ENCODE measurements at places on chromosomes 3 and 15. TPM values are rescaled to one million over a fixed set of nuclear protein-coding genes. Genes with fewer than 3 reads are reported as not detected.

The CILP gene
- total RNA-seq = 27.8 TPM

The RBMS3 gene
- 31.7 TPM for total RNA-seq

The BLM gene
- total RNA-seq = 1.4 TPM

The TMEM108 gene
- 8.1 TPM for total RNA-seq

The FEZF2 gene
- total RNA-seq = 0.62 TPM

The ZBED2 gene
- total RNA-seq = 0.68 TPM

The GUCA1C gene
- not detected for total RNA-seq

The SKOR1 gene
- 0.59 TPM for total RNA-seq

The TTC23 gene
- 18.1 TPM for total RNA-seq

The CFAP100 gene
- total RNA-seq = not detected

The NTRK3 gene
- total RNA-seq = 4.2 TPM

The PPARG gene
- total RNA-seq = 7.0 TPM

The C3orf85 gene
- not detected for total RNA-seq

The STRIT1 gene
- 4.9 TPM for total RNA-seq

The SPINK8 gene
- 4.9 TPM for total RNA-seq

The CRTC3 gene
- 26.6 TPM for total RNA-seq

The KLHL6 gene
- 1.2 TPM for total RNA-seq

The TIGIT gene
- not detected for total RNA-seq

The TEX55 gene
- 6.6 TPM for total RNA-seq

The DZIP3 gene
- 9.8 TPM for total RNA-seq

The CYP11A1 gene
- total RNA-seq = 45.9 TPM

The PRSS50 gene
- 0.14 TPM for total RNA-seq

The WDR93 gene
- 3.0 TPM for total RNA-seq

The ATP13A4 gene
- total RNA-seq = 2.0 TPM

The SLC12A1 gene
- total RNA-seq = not detected

The LYZL4 gene
- total RNA-seq = not detected

The IL5RA gene
- total RNA-seq = 1.5 TPM
